ENCODE measurements at places on chromosomes 4 and X.

DNA sequence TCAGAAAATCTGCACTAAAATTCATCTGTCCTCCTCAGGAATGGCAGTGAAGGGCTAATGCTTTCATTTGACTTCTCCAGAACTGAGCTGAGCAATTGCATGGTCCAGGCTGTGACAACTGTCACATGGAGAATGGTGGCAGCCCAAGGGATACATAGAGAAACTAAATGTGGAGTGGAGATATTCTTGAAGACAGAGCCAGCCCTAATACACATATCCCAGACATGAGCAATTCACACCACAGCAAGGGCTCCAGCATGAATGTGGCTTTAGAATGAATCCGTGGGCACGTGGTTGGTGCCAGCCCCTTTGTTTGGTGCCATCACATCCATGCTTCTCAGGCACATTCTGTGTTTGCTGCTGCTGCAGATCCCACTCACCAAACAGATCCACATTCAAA lies 121.6 kb upstream of the MXRA5 start:
- DNase-seq: no peak

- DNase-seq: no peak
Observed at GRCh38 chrX:116618546-116618945, 155.8 kb upstream of the CT83 start.

- no peak for DNase-seq
Observed at GRCh38 chrX:39149761-39150160, 348.5 kb downstream of the MID1IP1 start.

GRCh38 chrX:447052-447451 lies 60.3 kb upstream of the PPP2R3B start:
- no peak for DNase-seq

- DNase-seq: no peak
Observed at GRCh38 chr4:146278986-146279385, 64.6 kb downstream of the REELD1 start.
